Kidney (tissue), 22 donors: ENCODE measurements at places on chromosomes 11 and 22. TPM values are rescaled to one million over a fixed set of nuclear protein-coding genes. Genes with fewer than 3 reads are reported as not detected.

DNA sequence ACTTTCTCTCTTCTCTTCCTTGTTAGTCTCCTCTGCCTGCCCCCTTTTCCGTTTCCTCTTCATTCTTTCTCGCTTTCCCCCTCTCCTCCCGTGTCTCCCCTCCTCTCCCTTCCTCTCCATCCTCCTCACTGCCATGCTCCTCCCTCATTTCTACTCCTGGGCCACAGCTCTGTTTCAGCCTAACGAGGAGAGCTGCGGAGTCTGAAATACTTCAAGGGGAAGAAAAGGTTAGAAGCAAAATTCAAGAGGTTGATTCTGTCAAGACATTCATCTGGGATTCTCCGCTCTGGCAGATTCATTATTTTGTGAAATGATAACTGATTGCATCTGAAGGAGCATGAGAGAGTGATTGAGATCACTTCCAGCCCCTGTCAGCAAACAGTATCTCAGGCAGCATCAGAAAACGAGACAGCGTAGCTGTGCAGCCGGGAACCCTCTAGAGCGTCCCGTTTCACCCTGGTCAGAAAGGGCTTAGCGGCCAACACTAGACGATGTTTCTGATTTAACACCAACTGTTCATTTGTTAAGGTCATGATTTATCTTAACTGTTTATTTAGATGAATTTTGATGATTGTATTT lies 279.3 kb upstream of the B3GAT1 start:
- no peak for DNase-seq
- no peak overlapping the region for H3K27ac ChIP-seq
- no peak overlapping the region for H3K4me3 ChIP-seq
- no peaks in the 10 kb centered on the region for H3K36me3 ChIP-seq

- no peaks in the 10 kb centered on the region for H3K36me3 ChIP-seq
- no peak for DNase-seq
- no peaks in the 10 kb centered on the region for H3K27me3 ChIP-seq
- no peak overlapping the region for H3K4me3 ChIP-seq
- no peak overlapping the region for H3K27ac ChIP-seq
Observed at GRCh38 chr22:25146307-25146706, 53.4 kb upstream of the CRYBB3 start.

DNA sequence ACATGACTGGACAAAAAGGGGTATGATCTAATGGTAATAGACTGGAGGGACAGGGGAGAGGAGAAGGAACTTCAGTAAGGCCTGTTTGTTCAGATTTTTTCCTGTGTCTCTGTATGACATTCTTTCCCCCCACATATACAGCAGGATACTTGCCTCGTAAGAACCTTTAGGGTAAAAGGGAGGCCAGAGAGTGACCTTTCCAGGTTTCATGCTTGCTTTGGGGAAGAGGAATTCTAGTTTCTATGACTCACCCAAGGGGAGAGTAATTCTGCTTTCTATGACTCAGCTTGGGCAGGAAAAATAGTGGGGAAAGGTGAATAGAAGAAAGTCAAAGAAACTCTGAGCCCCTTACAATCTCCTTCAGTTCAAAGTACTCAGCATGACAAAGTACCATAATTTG lies 457.0 kb downstream of the DLG2 start:
- no peaks in the 10 kb centered on the region for H3K4me1 ChIP-seq
- no peak overlapping the region for H3K27ac ChIP-seq
- DNase-seq: no peak
- H3K36me3 ChIP-seq: no peaks in the 10 kb centered on the region

DNA sequence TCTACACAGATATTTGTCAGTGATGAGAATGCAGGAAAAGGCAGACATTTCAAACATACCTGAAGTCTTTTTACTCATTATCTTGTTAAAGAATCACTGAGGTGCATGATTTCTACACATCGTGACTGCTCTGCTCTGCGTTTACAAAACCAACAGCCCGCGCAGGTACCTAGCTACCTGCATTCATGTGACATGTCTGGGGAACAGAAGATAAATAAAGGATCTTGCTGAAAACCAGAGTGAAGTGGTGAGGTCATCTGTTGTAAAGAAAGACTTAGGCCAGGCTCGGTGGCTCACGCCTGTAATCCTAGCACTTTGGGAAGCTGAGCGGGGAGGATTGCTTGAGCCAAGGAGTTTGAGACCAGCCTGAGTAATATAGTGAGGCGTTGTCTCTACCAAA lies 15.7 kb downstream of the ASPHD2 start:
- H3K4me1 ChIP-seq: no peaks in the 10 kb centered on the region
- H3K4me3 ChIP-seq: no peak overlapping the region
- no peaks in the 10 kb centered on the region for H3K36me3 ChIP-seq
- no peak overlapping the region for H3K27ac ChIP-seq
- H3K27me3 ChIP-seq: no peaks in the 10 kb centered on the region

GRCh38 chr11:22234743-22235142 lies 41.9 kb downstream of the ANO5 start:
- no peaks in the 10 kb centered on the region for H3K36me3 ChIP-seq
- no peak overlapping the region for H3K27ac ChIP-seq
- no peak for DNase-seq
- H3K4me3 ChIP-seq: no peak overlapping the region
- H3K4me1 ChIP-seq: no peaks in the 10 kb centered on the region
- H3K27me3 ChIP-seq: no peaks in the 10 kb centered on the region

DNA sequence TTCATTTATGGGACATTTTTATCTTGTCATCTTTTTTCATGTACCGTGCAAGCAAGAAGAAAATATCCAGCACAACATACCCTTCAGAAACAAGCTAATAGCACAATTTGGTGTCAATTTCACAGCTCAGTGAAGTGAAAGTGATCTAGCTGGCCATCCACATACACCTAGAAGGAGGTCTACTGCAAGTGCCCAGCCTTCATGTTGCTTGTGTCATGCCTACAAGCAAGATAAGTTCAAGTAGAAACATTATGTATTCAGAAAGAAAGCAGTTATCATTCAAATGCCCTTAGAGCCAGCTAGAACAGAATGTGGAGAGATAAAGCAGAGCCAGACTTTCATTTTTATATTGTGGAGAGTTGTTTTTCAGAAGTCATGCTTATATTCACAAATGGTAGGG lies 325.7 kb upstream of the PITPNB start:
- H3K4me3 ChIP-seq: no peak overlapping the region
- no peak for DNase-seq
- no peaks in the 10 kb centered on the region for H3K27me3 ChIP-seq
- no peaks in the 10 kb centered on the region for H3K4me1 ChIP-seq
- no peaks in the 10 kb centered on the region for H3K36me3 ChIP-seq

The CARD10 gene
- total RNA-seq: 42.3 TPM

The NPAS4 gene
- 0.19 TPM for total RNA-seq

The MPZL3 gene
- total RNA-seq: 10.0 TPM

The OR5P2 gene
- 0.25 TPM for total RNA-seq

The SCO2 gene
- 4.1 TPM for total RNA-seq
